ENCODE measurements at places on chromosomes 1 and 21.

- DNase-seq: no peak
Measured at GRCh38 chr1:90220941-90221693, 226.2 kb downstream of the ZNF326 start.

DNA sequence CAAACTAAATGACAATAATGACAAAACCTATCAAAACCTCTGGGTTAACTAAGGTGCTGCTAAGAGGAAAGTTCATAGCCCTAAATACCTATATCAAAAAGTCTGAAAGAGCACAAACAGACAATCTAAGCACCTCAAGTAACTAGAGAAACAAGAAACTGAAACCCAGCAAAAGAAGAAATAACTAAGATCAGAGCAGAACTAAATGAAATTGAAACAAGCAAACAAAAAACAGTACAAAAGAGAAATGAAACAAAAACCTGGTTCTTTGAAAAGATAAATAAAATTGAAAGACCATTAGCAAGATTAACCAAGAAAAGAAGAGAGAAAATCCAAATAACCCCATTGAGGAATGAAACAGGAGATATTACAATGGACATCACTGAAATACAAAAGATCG lies 44.8 kb upstream of the KIAA0040 start:
- no peak for DNase-seq

- no peak for DNase-seq
Measured at GRCh38 chr1:214022810-214023425, 35.1 kb downstream of the PROX1 start.

DNA sequence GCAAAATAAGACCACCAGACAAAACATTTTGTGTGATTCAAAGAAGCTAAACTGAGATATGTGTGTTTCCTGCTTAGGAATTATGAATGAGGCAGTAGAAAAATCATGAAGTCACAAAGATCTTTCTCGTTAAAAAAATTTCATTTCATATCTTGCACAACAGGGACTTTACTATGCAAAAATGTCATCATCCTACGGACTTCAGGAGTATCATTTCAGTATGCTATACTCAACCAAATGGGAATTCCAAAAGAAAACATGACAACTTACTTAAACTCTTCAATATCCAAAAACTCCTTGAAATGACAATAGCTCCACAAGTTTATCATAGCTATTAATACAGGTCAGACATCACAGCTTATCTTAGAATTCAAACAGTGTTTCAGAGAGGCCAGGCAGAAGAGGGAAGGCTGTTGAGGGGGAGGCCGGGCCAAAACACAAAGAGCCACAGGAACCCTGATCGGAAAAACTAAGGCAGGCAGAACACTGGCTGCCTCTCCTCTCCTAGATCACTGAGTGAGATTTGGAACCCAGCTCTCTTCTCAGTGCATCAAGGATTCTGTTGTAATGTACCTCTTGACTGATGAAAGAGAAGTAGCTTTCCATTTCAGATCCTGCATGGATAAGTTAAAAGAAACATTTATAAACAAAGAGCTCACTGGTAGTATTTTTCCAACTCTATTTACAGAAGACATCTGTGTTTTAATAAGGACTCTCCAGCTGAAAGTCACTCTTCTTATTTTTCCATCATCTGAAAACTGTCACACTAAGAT lies 66.9 kb downstream of the TESK2 start:
- DNase-seq: no peak

- no peak for DNase-seq
Measured at GRCh38 chr1:50978144-50978851, 8.3 kb downstream of the CDKN2C start.

DNA sequence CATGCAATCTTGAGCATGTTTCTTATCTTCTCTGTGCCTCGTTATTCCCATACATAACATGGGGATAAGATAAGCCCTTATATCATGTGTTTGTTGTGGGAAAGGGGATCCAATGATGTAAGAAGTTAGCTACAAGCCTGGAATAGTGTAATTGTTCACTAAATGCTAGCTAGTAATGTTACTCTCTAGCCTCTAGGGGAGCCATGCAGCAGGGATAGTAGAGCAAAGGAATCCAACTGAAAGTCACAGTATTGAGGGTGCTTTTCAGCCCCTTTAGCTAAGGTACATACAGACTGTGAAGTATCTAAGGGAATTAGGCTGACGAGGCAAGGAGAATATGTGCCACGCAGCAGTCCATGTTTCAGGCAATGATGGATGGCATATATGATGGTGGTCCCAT lies 46.9 kb downstream of the IL23R start:
- no peak for DNase-seq

DNA sequence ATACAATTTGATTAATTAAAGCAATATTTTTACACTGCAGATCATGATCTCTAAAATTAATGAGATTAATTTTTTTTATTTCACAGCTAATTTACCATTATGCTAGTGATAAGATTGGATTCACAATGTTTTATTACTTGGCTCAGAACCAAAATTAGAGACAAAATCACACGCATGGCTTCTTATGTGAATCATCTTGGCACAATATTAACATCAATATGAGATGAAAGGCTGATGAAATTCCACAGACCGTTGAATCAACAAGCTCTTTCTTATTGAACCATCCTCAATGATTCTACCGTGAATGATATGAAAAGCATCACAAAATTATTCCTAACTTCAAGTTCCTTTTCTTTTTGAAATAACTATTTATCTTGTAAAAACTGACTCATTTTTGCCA lies 544.9 kb downstream of the KCNT2 start:
- DNase-seq: no peak

GRCh38 chr1:25746299-25747045 lies 53.5 kb upstream of the SELENON start:
- DNase-seq: no peak

- no peak for DNase-seq
Measured at GRCh38 chr1:234613128-234613875, 3.3 kb upstream of the IRF2BP2 start.

DNA sequence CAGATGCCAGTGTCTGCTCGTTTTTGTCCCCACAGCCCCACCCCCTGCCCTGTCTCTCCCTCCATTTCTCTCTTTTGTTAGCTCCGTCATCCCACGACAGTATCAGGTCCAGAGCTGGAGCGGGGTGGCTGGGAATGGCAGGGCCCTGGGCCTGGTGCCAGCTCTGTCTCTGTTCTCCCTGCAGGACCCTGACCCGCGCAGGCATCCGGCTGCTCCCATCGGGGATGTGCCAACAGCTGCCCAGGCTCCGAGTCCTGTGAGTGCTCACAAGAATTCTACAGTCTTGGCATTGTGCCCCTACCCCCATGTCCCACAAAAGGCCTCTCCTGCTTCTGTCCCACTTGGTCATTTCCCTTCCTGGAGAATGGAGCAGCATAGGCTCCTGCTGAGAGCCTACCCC lies 37.4 kb downstream of the UBE2T start:
- DNase-seq: no peak

- no peak for DNase-seq
Measured at GRCh38 chr1:96478228-96478627, 243.4 kb upstream of the PTBP2 start.

GRCh38 chr1:115183721-115184259 lies 94.5 kb upstream of the TSPAN2 start:
- DNase-seq: no peak

DNA sequence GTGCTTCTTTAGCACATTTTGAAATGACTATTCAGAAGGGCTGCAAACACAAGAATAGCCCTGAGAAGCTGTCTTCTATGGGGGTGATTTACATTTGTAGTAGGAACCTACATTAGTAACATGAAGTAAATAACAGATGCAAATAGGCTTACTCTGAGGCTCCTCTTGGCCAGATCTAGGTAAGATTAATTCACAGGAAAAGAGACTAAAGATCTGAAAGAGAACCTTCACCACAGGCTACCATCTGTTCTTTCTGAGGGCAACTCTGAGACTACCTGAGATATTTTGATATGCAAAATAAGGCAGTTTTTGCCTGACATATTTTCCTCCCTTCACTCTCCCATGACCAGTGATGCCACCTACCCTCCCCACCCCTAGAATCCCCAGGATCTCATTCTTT lies 1267.8 kb downstream of the PLA2G4A start:
- no peak for DNase-seq

DNA sequence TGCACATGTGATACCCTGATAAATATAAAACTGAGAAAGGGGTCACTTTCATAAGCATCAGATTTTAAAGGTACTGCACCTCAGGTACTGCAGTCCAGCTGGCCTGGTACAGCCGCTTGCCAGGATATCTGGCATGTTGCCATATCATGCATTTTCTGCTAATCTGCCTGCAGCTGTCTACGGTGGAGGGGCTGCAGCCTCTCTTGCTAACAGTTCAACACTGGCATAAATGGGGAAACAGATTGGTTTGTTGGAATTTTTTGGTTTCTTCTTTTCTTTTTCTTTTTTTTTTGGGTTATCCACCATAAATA lies 71.5 kb downstream of the MIS18A start:
- DNase-seq: no peak

DNA sequence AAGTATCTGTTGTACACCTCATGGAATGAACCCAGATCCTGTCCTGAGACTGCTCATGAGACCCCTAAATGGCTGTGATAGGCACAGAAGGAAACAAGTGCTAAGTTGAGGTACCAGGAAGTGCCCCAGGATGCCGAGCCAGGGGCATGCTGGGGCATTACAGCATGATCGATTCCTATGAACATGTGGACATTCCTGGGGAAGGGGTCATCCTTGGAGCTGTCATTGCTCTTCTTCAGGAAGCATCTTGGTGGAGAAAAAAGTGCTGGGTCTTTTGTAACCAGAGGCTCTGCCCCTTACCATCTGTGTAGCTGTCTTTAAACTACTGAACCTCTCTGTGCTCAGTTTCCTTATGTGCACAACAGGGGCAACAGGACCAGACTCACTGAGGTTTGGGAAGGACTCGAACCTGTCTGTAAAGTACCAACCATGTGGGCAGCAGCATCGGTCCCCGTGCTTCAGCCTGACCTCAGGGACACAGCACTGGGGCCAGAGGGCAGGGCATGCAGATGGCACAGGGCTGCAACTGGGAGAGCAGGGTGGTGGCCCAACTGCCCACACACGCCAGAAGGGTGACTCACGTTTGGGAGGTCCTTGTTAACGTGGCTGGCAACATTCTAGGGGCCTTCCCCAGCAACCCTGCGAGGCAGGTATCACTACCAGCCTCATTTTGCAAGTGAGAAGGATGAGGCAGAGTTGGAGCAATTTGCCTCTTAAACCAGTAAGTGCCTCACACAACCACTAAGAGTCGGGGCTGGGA lies 142.3 kb upstream of the EDN2 start:
- DNase-seq: no peak

GRCh38 chr1:217018648-217019047 lies 295.4 kb upstream of the ESRRG start:
- DNase-seq: no peak

DNA sequence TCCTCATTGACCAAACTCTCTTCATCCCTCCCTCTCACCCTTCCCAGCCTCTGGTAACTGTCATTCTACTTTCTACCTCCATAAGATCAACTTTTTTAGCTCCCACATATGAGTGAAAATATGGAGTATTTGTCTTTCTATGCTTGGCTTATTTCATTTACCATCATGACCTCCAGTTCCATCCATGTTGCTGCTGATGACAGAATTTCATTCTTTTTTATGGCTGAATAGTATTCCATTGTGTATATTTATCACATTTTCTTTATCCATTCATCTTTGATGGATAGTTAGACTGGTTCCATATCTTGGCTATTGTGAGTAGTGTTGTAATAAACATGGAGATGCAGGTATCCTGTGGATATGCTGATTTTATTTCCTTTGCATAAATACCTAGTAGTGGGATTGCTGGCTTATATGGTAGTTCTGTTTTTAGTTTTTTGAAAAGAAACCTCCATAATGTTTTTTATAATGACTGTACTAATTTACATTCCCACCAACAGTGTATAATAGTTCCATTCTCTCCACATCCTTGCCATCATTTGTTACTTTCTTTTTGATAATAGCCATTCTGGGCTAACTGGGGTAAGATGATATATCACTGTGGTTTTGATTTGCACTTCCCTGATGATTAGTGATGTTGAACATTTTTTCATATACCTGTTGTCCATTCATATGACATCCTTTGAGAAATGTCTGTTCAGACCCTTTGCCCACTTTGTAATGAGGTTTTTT lies 35.7 kb downstream of the IARS2 start:
- DNase-seq: no peak

DNA sequence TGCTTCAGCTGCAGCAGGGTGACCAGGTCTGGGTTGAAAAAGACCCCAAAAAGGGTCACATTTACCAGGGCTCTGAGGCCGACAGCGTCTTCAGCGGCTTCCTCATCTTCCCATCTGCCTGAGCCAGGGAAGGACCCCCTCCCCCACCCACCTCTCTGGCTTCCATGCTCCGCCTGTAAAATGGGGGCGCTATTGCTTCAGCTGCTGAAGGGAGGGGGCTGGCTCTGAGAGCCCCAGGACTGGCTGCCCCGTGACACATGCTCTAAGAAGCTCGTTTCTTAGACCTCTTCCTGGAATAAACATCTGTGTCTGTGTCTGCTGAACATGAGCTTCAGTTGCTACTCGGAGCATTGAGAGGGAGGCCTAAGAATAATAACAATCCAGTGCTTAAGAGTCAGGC lies 2.9 kb downstream of the C1QA start:
- no peak for DNase-seq

- no peak for DNase-seq
Measured at GRCh38 chr1:186813420-186813819, 15.3 kb upstream of the PLA2G4A start.

DNA sequence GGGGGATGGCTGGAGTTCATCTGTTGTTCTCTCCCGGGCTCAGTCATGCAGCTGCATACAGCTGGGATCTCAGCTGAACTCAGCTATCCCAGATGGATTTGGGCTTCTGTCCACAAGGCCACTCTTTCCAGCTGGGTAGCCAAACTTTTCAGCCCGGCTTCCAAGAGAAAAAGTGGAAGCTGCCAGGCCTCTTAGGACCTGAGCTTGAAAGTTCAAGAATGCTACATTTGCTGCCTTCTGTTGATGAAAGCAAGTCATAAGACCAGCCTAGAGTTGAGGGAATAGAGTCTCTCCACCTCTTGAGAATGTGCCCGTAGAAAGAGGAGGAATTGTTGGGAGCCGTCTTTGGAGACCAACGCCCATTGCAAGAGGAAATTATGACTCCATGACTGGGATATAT lies 95.3 kb downstream of the C1orf21 start:
- peak; percentile 22 for DNase-seq

DNA sequence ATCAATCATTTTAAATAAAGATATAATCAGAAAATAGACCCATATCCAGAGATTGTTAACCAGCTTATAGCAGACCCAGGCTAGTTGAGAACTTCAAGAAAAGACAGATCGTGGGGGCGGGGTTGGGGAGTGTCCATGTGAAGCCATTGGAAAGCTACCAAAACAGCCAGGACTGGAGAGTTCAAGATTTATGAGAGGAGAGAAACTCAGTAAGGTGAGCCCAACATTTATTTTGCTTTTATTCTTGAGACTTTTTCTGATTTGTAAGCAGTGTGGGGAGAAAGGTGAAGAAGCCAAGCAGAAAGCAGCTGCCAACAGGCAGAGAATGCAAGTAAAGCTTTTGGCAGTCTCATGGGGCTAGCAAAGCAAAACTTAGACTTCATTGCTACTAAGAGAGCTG lies 179.9 kb downstream of the VPS13D start:
- DNase-seq: no peak

DNA sequence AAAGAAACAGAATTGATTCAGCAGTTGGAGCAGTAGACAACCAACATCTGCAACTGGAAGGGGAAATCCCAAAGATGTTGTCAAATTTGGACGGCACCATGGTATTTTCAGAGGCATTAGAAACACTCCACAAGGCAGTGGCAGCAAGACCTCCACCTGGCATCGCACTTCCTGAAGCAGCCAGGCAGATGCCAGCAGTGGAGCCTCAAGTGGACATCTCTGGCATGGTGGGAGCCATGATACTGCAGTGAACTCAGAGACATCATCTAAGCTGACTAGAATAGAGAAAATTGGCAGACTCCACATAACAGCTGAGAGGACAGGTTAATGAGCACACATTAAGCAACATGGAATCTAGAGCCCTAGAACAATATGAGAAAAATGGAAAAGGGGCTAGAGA lies 33.9 kb upstream of the RGS8 start:
- no peak for DNase-seq
